ENCODE measurements at places on chromosomes 7 and 10.

- DNase-seq = peak; percentile 38
These were observed 2.8 kb downstream of the FAM53B start for GRCh38 chr10:124741281-124741921.

- no peak for DNase-seq
These were observed 473.9 kb downstream of the PLXNA4 start for GRCh38 chr7:132102391-132102790.

- DNase-seq = no peak
These were observed 8.2 kb downstream of the RASGEF1A start for GRCh38 chr10:43258562-43259212.

GRCh38 chr10:123472606-123473005 lies 193.5 kb upstream of the GPR26 start:
- no peak for DNase-seq

- DNase-seq = no peak
These were observed 355.3 kb upstream of the GALNT17 start for GRCh38 chr7:70776627-70777101.

DNA sequence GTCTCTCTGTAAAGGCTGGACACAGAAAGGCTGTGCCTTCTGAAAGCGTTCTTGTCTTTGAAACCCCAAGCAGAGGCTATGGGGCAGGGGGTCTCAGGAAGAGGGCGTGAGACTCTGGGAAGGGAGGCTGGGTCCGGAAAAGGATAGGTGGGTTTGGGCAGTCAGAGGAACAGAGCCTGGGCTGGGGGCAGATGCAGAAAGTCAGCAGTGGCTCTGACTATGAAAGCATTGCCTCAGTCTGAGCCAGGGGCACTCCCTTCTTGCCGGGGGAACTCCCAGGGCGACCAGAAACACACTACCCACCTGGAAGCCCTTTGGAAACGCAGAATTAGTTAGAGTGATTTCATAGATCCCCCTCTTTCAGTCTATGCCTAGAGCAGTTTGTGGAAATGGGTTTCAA lies 72.0 kb downstream of the VWA2 start:
- no peak for DNase-seq

DNA sequence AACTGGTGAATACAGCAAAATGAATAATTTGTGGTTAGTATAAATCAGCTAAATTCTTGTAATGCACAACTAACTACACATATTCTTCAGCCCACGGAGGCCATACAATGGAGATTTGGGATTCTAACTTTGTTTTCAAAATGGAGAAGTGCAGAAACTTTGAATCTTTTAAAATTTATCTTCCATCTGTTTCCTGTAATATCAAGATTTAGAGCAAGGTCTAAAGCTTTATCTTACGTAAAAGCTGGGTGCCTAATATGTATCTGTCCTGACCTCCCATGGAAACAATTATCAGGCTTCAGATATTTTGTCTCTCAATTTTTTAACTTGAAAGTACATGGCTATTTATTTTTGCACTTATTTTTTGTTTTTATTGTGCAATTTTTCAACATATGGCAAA lies 5.0 kb upstream of the AHR start:
- DNase-seq = no peak

- DNase-seq = no peak
These were observed 51.4 kb downstream of the JAKMIP3 start for GRCh38 chr10:132117146-132117545.

DNA sequence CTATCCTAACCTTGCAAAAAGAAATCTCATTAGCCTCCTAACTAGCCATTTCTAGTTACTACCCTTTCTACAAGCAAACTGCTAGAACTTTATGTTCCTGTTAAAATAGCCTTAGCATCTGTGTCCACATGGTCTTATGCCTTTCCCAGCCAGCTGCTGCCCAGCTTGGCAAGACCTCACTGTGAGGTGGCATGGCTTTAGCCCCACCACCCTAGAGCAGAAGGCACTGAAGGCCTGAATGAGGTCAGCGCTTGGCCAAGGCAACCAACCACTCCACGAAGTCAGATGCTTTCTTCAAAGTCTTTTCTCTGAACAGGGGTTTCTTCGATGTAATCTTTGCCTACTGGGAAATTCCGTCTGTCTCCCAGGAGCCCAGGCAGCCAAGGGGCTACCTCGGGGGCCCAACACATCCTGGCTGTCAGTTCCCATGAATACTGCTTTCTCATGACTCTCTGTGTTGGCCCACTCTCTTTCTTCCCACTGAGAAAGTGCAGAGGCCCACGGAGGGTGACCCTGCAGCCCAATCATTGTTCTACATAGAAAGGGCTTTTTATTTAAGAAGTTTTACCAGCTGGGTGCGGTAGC lies 41.6 kb downstream of the POLR3A start:
- no peak for DNase-seq

DNA sequence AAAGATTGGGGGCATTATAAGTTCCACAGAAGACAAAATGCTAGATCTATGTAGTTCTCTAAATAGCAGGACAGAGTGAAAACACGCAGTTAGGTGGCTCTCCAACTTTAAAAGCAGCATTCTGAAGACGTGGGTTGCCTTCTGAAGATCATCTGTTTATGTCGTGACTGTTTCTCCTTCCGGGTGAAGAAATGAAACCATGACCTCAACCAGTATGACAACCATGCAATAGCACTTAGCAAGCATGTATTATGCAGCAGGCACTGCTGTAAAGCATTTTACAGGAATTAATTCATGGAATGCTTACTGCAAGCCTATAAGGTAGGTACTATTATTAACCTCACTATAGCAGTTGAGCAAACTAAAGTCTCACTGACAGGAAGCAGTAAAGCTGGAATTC lies 125.2 kb downstream of the SLC25A13 start:
- DNase-seq = no peak

DNA sequence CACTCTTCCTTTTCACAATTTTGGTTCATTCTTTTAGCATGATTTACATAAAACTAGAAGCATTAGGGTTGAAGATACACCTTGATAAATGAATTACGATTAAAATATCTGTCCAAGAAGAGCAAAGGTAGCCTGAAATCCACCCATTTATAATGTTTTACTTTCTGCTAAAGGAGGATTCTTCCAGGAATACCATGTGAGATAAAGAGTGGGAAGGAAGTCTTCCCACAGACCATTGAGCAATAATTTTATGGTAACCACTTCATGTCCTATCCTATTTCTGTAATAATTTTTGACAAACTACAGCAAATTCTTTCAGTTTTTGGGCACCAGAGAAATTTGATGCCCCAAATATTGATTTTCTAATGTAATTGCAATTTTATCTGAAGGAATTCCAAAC lies 150.6 kb upstream of the STEAP4 start:
- DNase-seq = no peak

GRCh38 chr7:124959676-124960075 lies 30.1 kb upstream of the POT1 start:
- DNase-seq = no peak

DNA sequence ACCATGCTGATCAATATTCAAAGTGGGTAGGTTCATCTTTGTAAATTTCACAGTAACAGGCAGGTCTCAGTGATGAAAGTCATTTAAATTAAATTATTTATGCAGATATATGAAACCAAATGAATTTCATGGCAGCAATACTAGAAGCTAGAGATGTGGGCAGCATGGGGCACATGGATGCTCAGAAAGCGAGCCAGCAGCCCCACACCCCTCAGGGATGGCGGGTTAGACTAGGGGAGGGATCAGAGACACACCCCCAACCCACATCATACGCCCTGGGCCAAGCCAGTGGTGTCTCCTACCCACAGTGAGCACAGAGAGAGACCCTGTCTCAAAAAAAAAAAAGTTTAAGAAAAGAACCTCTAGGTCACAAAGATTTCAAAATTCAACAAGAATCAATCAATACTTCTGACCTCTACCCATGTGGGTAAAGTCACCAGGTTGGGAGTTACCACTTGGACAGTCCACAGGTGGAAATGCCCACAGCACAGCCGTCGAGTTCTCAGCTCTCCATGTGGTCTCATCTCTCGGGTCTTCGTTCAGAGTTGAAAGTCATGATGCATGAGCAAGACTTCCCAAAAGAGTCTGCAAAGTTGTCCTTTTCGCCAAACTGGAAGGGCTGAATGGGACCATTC lies 79.3 kb upstream of the PPP2R2D start:
- no peak for DNase-seq

DNA sequence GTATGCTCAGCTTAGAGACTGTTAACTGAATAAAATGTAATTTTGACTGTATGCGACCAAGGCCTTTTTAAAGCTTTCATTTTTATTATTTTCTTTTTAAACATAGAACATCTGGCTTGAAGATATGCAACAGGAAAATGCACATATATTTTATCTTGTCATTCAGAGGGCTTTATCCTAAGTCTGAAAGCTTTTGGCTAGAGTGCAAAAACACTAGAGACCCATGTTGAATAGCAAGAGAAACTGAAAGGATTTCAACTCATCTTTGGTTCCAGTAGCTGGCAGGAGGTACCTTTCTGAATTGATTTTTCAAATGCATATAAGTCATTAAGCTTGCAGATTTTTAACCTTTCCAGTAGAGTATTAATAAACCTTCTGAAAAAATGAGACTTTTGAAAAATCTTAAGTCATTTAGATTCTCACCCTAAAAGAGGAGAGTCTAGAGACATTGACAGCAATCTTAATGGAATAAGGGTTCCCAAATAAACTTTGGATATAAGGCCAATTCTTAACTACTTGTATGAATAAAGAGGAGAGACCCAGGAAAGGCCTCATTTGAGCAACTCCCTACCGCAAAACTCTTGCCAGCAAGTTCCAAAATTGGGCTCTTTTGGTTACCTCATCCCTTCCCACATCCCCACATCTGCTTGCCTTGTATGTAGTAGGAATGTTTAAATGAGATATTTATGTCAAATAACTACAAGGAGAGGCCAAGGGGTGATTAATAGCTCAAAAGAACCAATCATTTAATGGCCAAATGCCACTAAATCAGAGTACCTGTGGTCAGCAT lies 454.4 kb downstream of the HTR7 start:
- DNase-seq = no peak

- DNase-seq = no peak
These were observed 11.4 kb downstream of the ICA1 start for GRCh38 chr7:8250547-8250946.
